ENCODE measurements at places on chromosomes 12 and 14.

DNA sequence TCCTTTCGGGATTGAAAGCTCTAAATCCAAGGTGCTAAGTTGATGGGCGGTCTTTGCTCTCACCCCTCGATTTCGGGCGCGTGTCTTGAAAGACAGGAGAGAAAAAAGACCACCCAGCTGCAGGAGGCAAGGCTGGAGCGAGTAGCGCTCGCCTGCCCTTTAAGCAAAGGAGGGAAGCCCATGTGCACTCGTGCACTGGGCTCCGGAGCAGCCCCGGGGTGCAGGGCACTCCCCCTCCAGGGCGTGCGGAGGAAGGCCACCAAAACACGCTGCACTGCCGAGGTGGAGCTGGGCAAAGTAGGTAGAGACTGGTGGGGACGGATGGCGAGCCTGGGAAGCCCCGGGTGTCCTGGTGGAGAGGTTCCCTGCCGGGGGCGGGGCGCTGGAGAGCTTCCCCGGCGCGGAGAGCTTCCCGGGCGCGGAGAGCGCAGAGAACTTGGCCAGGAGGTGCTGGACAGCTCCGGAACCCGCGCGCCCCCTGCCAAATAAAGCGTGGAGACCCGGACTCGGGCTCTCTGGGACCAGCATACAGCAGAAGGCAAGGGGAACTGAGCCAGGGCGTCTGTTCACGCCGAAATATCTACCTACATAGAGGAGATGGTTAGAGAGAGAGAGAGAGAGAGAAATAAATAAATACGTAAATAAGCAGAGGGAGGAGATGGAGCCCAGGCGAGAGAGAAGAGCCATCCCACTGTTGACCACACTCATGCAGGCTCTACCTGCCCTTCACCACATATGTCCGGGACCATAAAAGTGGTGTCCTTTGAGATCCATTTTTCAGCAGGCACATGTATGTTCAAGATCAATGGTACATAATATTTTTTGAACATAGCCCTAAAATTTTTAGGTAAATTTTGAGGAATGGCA, 662 bp upstream of the NELL2 start:
- no peak for DNase-seq

DNA sequence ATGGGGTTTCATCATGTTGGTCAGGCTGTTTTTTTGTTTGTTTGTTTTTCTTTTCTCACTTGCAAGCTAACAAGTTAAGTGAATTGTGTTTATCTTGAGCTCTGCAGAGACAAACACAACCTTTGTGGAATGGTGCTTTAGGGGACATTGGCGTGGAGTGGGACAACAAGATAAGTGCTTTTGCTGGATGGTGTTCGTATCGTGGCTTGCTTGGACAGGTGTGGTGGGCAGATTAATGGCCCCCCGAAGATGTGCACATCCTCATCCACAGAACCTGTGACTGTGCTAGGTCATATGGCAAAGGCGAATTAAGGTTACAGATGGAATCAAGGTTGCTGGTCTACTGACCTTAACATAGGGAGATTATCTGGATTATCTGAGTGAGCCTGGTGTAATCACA, 7.0 kb downstream of the MLXIP start:
- DNase-seq = no peak

GRCh38 chr14:104333646-104334423, 195.4 kb downstream of the KIF26A start:
- no peak for DNase-seq

- no peak for DNase-seq
These were observed 118.6 kb downstream of the FUT8 start for GRCh38 chr14:65531148-65531547.

DNA sequence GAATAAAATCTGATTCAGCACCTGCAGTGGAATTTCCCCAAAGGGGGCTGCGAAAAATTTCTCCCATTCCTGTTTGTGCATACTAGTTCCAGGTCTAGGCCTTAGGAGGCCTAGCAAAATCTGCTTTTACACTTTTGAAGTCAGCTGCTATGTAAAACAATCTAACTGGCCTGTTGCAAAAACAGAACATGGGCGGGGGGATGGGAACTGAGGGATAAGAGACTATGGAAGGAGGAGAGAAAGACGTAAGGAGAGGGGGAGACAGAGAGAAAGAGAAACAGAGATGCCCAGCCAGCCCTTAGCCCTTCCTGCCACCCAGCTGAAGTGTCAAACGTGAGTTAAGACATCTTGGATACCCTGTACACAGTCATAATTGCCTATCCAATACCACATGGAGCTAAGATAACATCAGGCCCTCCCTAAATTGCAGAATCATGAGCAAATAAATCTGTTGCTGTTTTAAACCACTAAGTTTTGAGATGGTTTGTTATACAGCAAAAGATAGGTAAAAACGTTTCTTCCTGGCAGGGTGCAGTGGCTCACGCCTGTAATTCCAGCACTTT, 45.6 kb downstream of the SPTLC2 start:
- DNase-seq = no peak
